ENCODE measurements at places on chromosomes 7 and 10. TPM values are rescaled to one million over a fixed set of nuclear protein-coding genes. Genes with fewer than 3 reads are reported as not detected.

The UPK3B gene
- total RNA-seq, result 1.4 TPM

The TMEM213 gene
- not detected for total RNA-seq

The PHTF2 gene
- 12.2 TPM for total RNA-seq

The DGKI gene
- total RNA-seq, result not detected

The IQUB gene
- not detected for total RNA-seq

The SBDS gene
- total RNA-seq, result 114 TPM

The WNT8B gene
- total RNA-seq, result not detected

The ANKRD2 gene
- total RNA-seq, result 1.0 TPM

The RADIL gene
- total RNA-seq, result not detected

Data from hair follicular keratinocyte (primary cell).